Foreskin fibroblast (primary cell): ENCODE measurements at places on chromosomes 1 and 21.
A peak's percentile ranks its signal among the peaks of the same experiment; 100 is the strongest.

DNA sequence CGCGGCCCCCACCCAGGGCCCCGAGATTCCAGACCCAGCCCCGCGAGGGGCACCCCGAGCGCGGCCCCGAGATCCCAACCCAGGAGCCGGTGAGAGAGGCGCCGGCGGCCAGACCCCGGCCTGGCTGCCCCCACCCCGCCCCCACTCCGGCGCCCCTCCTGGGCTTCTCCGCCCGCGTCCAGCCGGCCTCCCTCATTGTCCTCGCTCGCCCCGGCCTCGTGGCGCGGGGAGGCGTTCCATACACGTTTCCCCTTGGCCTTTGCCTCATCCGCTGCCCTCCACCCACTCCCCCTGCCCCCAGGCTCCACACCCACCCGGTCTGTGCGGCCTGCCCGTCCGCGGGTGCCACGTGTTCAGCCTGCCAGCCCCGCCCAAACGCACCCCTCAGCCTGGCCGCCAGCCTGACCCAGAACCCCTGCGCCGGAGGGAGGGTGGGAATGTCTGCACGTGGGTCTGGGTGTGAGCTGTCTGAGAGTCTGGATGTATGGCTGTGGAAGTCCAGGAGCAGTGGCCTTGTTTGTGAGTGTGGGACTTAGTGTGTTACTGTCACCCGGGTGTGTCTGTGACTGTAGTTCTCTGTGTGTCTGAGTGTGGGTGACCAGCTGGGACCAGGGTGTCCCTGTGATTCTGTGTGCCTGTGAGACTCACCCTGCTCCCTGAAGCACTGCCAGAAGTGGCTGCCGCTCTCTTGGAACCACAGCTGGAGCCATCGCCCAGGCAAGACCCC, 681 bp downstream of the B4GALT2 start:
- peak; percentile 83 for DNase-seq

GRCh38 chr1:228245111-228245510, 37.3 kb downstream of the OBSCN start:
- no peak for DNase-seq

- no peak for DNase-seq
Measured at GRCh38 chr1:156337888-156338179, 258 bp downstream of the CCT3 start.

DNA sequence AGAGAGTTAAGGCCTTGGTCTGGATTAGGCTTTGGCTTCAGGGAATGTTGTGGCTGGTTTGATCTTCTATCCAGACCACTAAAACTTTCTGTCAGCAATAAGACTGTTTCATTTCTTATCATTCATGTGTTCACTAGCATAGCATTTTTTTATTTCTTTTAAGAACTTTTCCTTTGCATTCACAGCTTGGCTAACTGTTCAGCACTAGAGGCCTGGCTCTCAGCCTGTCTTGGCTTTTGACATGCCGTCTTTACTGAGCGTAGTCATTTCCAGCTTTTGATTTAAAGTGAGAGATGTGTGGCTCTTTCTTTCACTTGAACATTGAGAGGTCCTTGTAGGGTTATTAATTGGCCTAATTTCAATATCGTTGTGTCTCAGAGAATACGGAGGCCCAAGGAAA, 62.5 kb downstream of the RNF220 start:
- DNase-seq = no peak

GRCh38 chr21:27146268-27146667, 179.4 kb upstream of the ADAMTS5 start:
- no peak for DNase-seq

DNA sequence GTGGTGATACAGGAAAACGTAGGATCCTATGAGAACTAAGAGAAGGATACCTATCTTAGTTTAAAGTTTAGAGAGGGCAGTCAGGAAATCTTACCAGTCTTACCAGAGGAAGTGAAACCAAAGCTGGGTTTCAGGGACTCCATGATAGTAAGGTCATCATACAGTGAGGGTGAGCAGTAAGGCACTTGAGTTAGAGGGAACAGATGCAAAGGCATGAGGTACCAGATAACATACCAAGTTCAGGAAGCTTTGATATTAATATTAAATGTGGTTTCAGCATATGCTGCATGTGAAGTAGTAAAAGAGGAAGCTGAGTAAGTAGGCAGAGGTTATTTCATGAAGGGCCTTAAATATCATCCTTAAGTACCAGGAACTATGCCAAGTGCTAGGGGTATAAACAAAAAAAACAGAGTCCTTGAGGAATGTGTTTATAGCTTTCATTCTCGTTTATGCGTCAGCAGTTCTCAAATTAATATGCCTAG, 16.9 kb downstream of the ATG4C start:
- DNase-seq = no peak

GRCh38 chr1:22239378-22239777, 96.5 kb upstream of the WNT4 start:
- no peak for DNase-seq

GRCh38 chr1:98439471-98439870, 222.1 kb upstream of the SNX7 start:
- no peak for DNase-seq

GRCh38 chr1:76501136-76501535, 366.1 kb upstream of the ST6GALNAC5 start:
- no peak for DNase-seq

DNA sequence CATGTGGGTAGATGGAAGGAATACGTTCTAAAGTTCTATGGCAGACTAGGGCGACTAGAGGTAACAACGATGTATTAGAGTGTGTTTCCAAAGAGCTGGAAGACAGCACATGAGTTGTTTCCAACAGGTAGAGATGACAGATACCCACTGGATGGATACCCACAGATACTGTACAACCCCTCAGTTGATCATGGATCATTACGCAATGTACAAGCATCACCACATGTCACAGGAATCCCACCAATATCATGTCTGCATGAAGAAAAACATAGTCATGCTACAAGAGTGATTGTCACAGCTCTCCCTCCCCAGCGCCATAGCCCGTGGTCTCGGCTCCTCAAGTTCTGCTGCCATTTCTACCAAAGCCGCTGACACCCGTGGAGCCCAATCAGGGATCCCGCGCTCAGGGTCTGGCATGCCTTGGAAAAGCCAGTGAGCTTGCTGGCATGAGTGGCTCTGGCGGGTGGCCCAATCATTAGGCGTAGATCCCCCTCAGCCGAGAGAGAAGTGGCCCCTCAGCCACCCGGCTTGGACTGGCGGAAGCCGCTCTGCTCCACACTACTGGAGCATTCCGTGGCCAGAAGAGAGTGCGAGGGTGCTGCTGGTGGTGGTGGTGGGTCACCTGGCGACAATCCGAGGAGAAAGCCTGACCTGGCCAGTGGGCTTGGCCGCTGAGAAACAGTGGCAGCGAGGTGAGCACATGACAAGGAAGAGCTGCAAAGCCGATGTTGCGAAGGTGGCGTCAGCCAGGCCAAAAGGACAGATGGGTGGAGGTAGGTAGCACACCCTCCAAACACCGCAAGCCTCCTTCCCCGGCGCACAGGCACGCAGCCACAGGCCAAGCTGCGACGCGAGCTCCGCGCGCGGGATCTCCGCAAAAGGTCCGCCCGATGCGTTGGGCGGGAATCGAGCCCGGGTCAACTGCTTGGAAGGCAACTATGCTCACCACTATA, 65.7 kb upstream of the FCGR2A start:
- DNase-seq = peak; percentile 6

- DNase-seq = peak; percentile 54
Measured at GRCh38 chr1:80392529-80392928, 1386.0 kb upstream of the ADGRL4 start.

DNA sequence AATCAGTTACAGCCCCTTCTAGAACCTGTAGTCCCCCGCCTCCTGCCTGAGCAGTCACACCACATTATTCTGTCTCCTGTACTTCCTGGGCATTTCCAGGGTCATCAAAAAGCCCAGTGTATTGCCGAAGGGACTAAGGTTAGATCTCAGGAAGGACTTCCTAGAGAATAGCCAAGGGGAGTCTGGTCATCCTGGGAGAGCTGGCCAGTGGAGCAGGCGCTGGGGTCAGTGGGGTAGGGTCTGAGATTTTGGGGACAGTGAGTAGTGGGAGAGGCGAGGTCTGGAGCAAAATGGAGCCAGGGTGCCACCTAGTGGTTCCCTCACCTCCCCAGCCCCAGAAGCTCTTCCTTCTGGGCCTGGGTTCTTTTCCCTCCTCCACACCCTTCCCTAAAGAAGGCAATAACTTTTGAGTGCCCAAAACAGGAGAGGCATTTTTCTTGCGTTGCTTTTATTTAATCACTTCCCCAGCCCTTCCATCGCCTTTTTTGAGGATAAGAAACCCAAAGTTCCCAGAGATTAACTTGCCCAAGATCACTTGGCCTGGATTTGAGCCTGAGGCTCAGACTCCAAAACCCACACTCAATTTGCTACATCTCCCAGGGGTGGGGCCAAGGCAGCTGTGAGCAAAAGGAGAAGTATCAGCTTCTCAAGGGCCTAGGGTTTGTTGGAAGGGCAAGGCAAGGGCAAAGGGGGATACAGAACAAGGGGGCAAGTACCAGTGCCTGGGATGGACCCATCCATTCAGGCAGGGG, 7.3 kb upstream of the PMVK start:
- peak; percentile 55 for DNase-seq

- DNase-seq = no peak
Measured at GRCh38 chr1:11649237-11649623, 5.0 kb downstream of the FBXO2 start.

GRCh38 chr1:169466259-169467230, 19.2 kb downstream of the SLC19A2 start:
- peak; percentile 10 for DNase-seq

DNA sequence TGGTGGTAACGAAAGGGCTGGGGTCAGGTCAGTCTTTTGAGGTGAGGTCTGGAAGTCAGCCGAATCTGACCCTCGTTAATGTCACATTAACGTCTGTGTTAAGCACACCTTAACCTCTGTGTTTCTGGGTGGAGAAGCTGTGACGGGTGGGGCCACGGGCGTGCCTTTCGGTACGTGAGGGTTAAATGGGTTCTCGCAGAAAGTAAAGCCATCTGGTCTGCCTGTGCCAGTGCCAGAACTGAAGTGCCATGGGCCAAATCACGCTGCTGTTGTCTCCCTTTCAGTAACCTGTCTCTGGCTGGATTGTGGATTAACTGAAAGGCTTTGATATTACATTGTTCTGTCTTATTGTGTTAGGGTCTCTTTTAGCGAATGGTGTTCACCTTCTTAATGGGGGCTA, 14.4 kb downstream of the URB2 start:
- DNase-seq = no peak

DNA sequence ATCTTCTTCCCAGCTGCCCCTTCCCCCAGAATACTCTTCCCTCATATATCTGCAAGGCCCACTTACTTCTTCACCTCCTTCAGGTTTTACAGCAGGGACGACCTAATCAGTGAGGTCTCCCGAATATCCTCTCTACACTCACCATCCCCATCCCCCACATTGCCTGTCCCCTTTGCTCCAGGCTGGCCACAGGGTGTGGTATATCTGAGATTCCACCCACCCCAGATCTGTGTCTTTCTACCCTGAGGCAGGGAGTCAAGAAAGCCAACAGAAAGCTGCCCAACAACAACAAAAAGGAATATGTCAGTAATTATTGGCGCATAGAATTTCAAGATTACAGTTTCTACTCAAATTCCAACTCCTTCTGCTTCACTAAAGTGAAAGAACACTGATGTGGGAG, 30.0 kb upstream of the OPRD1 start:
- peak; percentile 17 for DNase-seq

DNA sequence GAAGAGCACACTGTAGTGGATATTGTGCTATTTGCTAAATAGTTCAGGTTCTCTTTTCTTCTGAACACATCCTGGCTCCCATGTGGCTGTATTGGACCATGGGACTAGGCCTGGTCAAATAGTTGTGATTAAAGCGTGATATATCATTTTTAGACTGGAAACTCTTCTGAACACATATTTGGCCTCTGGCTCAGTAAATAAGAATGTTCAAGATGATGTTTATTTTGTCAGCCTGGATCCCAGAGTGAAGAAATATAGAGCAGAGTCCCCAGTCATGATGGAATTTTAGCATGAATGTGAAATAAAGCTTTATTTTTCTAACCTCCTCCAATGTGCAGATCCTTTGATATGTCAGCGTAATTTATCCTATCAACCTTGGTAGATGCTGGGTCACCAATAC, 542.6 kb downstream of the ADGRL2 start:
- DNase-seq = peak; percentile 36

DNA sequence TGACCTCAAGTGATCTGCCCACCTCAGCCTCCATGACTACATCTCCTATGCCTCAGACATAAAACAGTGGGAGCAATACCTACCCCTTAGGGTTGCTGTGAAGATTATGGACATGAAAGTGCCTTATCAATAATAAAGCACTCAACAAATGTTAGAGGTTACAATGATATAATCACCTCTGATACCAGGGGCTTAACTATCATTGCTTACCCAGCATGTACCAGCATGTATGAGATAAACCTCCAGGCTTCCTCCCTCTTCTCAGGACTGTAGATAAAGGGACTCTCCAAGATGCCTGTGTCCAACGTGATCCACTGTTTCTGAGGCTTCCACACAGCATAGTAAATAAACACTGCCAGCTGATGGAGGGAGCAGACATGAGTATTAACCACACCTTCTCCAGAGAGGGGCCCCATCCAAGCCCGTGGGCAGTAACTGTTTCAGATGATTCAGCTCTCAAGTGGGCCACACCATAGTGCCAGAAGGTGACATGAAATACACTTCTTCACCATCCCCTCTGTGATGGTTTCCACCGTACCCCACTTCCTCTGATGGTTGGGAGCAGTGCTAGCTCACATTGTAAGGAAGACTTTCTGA, 26.2 kb downstream of the RHBDL2 start:
- DNase-seq = no peak

- DNase-seq = peak; percentile 76
Measured at GRCh38 chr1:67347688-67348472, 40.2 kb downstream of the IL12RB2 start.

- no peak for DNase-seq
Measured at GRCh38 chr1:209256766-209257350, 326.7 kb upstream of the CAMK1G start.

DNA sequence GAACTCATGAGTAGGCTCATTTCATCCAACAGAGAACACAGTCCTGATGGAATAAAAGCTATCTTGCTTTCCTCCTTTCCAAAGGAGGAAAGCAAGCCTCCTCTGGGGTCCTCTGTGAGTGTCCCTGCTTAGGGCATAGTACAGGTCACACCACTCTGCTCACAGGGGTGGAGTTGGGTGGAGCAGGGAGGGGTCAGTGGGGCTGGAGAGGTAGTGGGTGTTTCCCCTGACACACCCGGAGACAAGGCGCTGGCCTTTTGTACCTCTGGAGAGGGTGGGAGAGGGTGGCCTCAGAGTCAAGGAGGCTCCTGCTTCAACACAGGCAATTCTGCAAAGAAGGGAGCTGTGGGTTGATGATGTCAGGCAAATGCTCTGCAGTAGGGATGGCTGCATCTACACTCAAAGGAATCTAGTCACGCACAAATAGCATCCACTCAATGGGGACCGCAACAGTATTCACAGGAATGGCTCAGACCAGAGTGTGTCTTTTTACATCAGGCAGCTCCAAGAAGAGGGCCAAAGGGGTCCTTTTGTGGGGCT, 58.6 kb upstream of the PLXNA2 start:
- no peak for DNase-seq
